ENCODE measurements at places on chromosomes 5 and 9.

GRCh38 chr9:18531136-18532065, 57.4 kb downstream of the ADAMTSL1 start:
- no peak for DNase-seq

- DNase-seq, result no peak
Observed at GRCh38 chr9:94700445-94700844, 26.1 kb upstream of the AOPEP start.

GRCh38 chr5:169290895-169291294, 10.0 kb downstream of the SLIT3 start:
- no peak for DNase-seq

GRCh38 chr5:98102936-98103335, 670.5 kb upstream of the RGMB start:
- no peak for DNase-seq

DNA sequence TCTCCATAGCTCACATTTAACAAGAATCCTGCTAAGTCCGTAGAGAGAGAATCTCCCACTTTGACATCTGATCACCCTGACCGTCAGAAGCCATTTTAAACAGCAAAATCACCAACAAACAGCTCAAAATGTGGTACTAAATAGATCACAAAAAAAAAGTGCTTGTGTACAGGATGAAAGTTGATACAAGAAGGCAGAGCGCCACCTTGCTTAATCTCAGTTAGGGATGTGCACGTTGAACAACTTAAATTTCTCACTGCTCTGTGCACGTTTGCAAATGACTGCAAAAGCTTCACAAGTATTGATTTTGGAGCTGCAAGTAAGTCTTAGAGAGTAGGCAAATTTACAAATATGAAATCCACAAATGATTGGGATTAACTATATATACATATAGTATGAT, 63.1 kb upstream of the NREP start:
- DNase-seq, result no peak

- DNase-seq, result no peak
Observed at GRCh38 chr5:119031905-119032304, 39.0 kb upstream of the DMXL1 start.

DNA sequence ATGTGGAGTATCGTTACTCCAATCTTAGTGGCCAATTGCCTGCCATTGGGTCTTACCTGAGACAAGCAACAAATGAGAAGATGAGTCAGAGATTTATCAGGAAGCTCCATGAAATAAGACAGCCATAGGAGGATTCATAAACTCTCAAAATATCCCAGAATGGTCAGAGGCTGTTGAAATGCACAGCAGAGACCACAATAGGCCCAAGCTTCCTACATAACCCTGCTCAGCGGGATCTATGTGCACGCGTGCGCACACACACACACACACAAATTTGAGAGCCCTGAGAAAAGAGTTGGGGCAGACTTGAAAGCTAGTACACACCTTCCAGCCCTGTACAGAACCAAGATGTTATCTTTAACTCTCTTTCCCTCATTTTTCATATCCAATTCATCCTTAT, 9.8 kb downstream of the UIMC1 start:
- no peak for DNase-seq

DNA sequence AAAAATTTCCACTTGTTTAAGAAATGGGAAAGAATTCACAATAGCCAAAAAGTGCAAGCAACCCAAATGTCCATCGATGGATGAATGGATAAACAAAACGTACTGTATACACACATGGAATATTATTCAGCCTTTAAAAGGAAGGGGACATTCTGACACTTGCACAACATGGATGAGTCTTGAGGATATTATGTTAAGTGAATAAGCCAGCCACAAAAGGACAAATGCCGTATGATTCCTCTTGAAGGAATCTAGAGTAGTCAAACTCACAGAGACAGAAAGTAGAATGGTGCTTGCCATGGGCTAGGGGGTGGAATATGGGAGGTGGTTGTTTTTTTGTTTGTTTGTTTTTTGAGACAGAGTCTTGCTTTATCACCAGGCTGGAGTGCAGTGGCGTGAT, 3.8 kb upstream of the ATP6V0E1 start:
- DNase-seq, result no peak

GRCh38 chr5:97127727-97128126, 14.7 kb downstream of the LIX1 start:
- DNase-seq, result no peak

GRCh38 chr9:694403-695154, 146.9 kb upstream of the DMRT1 start:
- DNase-seq, result no peak

DNA sequence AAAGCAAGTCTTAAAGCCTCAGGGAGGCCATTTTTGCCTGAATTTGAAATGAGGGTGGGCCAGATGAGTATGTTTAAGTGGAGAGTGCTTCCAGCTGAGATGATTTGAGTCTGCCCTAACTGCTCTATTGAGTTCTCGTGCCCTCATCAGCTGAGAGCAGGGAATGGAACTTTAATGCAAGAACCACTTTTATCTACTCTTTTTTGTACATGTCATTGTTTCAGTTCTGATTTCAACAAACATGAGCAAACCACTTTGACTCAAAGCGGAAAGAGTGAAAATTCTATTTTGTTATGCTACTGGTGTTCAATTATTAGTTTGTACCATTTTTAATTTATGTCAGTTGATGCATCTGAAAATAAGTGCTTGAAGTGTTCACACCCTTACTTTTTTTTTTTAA, 35.8 kb downstream of the DCAF10 start:
- no peak for DNase-seq

DNA sequence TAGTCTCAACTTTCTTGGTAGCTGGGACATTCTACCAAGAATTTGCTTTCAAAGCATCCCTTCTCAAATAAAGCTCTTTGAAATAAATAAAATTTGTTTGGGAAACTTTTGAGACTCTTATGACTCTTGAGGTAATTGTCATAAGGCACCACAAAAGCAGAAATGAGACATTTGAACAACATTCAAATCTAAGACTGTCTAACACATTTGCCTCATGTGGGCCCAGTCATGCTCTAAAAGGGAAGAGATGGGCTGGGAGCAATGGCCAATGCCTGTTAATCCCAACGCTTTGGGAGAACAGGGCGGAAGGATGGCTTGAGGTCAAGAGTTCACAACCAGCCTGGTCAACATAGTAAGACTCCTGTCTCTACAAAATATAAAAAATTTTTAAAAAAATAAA, 26.4 kb downstream of the SLC31A2 start:
- DNase-seq, result no peak

GRCh38 chr5:55356896-55357295, 49.1 kb downstream of the MTREX start:
- DNase-seq, result no peak

All from DMS 273 treated with DMSO at 0.1 percent for 48 hours (cell line).